Stimulated activated CD4-positive, alpha-beta T cell treated with anti-CD3 and anti-CD28 coated beads, Interleukin-1b, Interleukin-23, amount 100 ng/mL, for 24 hours (primary cell): ENCODE measurements at places on chromosomes 5 and 9.

- DNase-seq: no peak
Observed at GRCh38 chr9:131167146-131167692, 41.8 kb downstream of the NUP214 start.

DNA sequence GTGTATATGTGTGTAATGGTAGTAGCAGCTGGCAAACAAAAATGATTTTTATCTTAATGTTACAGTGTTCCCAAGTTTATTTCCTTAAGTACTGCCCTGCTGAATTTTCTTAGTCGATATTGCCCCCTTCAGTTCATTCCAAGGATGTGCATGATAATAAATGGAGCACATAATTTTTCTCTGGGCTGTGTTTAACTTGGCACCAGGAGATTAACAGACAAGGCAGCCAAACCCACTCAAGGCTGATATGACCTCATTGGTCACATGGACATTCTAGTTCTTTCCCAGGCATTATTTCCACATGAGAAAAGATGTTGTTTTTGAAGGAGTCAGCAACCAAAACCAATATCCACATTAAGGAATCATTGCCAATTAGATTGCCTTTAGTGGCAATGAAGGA lies 61.8 kb downstream of the COX7C start:
- no peak for DNase-seq

GRCh38 chr9:28092981-28093936 lies 520.0 kb upstream of the C9orf72 start:
- DNase-seq: no peak

- no peak for DNase-seq
Observed at GRCh38 chr5:139872052-139872766, 76.6 kb downstream of the PSD2 start.

DNA sequence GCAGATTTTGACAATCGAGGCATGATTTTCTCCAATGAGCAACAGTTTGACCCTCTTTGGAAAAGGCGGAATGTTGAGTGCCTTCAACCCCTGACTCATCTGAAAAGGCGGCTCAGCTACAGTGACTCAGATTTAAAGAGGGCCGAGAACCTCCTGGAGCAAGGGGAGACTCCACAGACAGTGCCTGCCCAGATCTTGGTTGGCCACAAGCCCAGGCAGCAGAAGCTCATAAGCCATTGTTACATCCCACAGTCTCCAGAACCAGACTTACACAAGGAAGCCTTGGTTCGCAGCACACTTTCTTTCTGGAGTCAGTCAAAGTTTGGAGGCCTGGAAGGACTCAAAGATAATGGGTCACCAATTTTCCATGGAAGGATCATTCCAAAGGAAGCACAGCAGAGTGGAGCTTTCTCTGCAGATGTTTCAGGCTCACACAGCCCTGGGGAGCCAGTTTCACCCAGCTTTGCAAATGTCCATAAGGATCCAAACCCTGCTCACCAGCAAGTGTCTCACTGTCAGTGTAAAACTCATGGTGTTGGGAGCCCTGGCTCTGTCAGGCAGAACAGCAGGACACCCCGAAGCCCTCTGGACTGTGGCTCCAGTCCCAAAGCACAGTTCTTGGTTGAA lies 13.6 kb downstream of the PTPDC1 start:
- no peak for DNase-seq

- DNase-seq: no peak
Observed at GRCh38 chr5:1495525-1495897, 28.2 kb downstream of the LPCAT1 start.

GRCh38 chr5:151024440-151025249 lies 4.3 kb downstream of the GPX3 start:
- DNase-seq: no peak

DNA sequence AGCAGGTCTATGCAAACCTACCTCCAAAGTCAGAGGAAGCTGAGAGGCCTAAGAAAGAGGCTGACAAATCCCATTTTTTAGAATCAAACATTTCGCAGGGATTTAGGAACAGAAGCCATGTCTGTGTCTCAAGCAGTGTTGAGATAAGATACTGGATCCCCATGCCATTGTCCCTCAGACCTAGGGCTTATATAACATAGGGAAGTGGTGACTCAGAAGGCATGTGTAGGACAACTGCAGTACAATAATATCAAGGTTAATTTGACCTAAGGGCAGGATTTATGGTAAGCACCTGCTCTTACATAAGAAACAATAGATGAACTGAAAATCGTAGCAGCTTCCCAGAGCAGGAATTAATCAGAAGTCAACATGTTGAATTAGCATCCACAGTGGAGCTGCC lies 459.4 kb downstream of the ANXA1 start:
- DNase-seq: no peak

- no peak for DNase-seq
Observed at GRCh38 chr5:139838381-139839197, 43.0 kb downstream of the PSD2 start.

GRCh38 chr5:102295534-102296177 lies 428 bp downstream of the SLCO4C1 start:
- no peak for DNase-seq

DNA sequence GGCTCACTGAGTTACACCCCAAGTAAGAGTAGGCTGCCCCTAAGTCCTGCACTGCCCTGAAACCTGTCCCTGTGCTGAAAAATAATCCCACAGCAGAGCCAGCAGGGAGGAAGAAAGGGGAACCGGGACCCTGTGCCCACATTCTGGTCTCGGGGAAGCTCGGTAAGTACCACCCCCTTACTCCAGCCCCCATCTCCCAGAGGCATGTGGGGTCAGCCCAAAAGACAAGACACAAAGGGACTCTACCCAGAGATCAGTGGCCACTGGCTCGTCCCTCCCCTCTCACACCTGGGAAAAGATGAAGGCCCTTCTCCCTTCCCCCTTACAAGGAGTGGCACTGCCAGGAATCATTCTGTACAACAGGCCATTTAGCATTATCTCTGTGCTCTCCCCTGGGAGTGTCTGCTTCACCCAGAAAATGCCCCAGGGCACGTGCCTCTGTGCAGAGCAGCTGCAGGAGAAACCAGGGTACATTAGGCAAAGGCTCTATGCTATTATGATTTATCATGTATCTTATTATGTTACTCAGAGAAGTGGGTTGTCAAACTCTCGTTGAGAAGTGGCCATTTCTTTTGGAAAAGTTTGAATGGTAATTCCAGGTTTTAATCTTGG lies 71.3 kb downstream of the NDFIP1 start:
- DNase-seq: no peak

- peak; percentile 22 for DNase-seq
Observed at GRCh38 chr9:35035851-35036701, 36.3 kb downstream of the VCP start.

GRCh38 chr5:4027088-4027734 lies 431.6 kb downstream of the IRX1 start:
- DNase-seq: no peak

- DNase-seq: no peak
Observed at GRCh38 chr9:36560771-36561170, 11.9 kb upstream of the MELK start.

DNA sequence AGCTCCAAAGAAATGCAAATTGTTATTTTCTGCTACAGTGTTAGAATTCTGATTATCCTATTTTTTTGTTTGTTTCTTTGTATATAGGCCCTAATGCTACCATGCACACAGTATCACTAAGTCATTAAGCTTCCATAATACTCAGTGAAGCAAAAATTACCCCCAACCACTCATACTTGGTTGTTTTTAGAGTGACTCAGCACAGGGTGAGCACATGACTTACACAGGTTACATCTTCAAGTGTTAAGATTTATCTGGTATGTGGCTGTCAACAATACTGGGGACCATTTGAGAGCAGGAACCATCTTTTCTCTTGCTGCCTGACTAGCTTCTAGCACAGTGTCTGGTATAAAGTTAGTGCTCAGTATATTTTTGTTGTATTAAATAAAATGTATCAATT lies 255.8 kb upstream of the SLC24A2 start:
- no peak for DNase-seq

- DNase-seq: no peak
Observed at GRCh38 chr9:19445452-19445851, 36.6 kb downstream of the ACER2 start.

DNA sequence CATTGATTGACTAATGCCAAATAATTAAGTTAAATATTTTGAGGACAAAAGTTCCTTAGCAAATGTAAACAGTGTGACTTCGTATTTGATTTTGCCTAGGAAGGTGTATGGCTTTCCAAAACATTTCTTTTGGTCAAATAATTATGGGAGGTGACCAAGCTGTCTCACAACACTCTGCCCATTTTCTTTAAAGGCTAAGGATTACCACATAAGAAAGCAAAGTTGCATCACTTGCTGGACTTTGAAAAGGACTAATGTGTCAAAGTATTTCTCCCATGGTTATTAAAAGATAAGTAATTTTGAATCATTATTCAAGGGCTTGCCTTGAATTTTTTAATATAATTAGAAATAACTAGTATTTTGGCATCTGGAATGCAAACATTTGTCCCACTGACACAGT lies 74.7 kb downstream of the HAPLN1 start:
- DNase-seq: no peak

GRCh38 chr9:97873882-97874281 lies 20.9 kb downstream of the FOXE1 start:
- DNase-seq: no peak

DNA sequence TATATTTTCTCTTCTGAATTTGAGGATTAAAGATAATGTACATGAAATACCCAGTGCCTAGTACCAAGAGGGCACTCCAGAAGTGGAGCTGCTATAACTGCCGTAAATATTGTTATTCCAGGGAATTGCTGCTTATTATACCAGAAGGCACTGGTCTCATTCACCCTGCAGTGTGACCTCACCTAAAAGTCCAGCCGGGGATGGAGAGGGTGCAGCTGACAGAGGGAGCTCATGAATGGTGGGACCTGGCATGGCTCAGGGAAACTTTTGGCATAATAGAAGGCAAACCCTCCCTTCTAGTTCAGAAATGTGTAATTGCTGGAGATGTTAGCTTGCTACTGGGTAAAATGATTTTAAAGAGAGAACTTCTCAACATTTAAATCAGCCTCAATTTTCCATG lies 108.5 kb downstream of the MVB12B start:
- no peak for DNase-seq

GRCh38 chr9:124453586-124454191 lies 3.4 kb downstream of the ADGRD2 start:
- no peak for DNase-seq

DNA sequence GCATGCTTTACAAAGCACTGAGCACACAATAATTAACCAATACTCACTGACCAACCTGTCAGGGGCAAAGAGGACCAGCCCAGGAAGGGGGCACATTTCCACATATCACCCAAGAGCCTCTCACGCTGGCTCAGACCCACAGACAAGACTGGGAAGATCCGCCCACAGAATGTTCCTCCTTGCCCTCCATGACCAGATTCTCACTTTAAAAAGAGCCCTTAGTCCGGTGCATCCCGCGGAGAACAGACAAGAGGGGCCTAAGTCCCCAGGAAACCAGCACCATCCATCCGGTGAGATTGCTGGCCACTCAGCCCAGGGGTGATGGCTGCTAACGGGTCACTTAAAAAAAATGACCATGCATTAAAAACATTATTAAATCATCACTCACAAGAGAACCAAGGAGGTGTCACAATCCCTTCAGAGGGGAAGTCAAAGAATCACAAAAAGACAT lies 32.9 kb downstream of the SEMA4D start:
- no peak for DNase-seq

GRCh38 chr9:135229701-135230385 lies 142.4 kb downstream of the OLFM1 start:
- DNase-seq: no peak

- no peak for DNase-seq
Observed at GRCh38 chr9:110015759-110016158, 192.2 kb downstream of the C9orf152 start.

- no peak for DNase-seq
Observed at GRCh38 chr5:34486849-34487158, 169.3 kb upstream of the RAI14 start.

DNA sequence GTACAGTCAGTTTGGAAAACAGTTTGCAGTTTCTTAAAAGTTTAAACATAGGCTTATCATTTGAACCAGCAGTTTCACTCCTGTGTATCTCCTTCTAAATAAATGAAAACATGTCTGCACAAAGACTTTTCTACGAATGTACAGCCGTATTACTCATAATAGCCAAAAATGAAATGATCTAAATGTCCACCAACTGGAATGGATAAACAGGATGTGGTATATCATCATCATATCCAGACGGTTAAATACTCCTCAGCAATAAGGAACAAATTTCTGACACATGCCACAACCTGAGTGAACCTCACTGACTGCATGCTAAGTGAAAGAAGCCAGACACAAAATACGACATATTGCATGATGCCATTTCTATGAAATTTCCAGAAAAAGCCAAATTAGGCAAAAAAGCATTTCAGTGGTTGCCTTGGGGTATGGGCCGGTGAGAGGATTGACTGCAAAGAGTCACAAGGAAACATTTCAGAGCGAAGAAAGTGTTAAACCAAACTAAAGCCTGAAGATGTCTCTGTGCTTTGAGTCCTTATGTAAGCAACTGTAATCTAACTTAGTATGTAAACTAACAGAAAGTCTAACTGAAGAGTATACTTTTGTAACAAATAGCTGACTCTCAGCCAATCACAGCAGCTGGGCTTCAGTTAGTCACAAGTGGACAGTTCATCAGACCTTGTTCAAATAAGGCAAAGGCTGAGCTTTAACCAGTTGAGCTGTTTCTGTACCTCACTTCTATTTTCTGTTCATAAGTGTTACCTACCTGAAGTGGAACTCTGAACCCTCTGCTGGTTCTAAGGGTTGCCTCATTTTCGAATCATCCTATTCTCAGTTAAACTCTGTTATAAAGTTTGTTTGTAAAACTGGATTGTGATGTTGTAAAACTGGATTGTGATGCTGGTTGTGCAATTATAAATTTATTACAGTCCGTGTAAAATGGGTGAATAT lies 65.2 kb downstream of the TRIO start:
- no peak for DNase-seq

GRCh38 chr5:100706776-100707175 lies 171.6 kb downstream of the FAM174A start:
- DNase-seq: no peak

DNA sequence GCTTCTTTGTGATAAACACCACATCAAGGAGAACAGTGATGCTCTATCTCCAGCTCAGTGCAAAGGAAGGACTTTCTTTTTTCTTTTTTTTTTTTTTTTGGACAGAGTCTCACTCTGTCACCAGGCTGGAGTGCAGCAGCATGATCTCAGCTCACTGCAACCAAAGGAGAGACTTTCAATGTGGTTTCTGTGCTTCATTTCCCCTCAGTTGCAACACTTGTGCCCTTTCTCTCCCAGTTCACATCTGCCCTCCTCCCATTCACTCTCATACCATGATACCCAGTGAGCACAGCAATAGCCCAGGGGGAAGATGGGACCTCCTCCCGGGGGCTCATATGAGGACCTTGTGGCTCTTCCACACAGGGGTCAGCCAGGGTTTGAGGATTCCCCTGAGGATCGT lies 110.0 kb downstream of the MTRR start:
- DNase-seq: no peak

GRCh38 chr9:128091144-128091543 lies 23.1 kb downstream of the SLC25A25 start:
- DNase-seq: no peak

DNA sequence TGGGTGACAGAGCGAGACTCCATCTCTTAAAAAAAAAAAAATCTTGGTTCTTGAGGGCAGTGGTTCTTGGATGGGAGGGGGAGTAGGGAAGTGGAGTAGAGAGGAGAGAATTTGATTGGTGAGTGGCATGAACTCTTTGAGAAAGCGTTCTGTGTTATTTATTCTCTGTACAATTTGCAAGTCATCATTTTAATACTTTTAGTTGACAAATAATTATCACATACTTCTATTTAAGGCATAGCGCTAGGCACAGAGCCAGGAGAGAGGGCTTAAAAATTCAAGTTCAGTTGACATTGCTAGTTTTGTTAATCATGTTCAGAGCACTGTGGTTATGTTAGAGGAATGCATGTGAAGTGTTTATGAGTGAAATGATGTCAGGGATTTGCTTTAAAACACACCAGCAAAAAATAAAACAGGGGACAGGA lies 24.6 kb downstream of the HSDL2 start:
- no peak for DNase-seq
